GM04504 (cell line): ENCODE measurements at places on chromosomes 12 and 14.

- no peak for DNase-seq
These were observed 259.7 kb downstream of the NELL2 start for GRCh38 chr12:44616402-44616801.

GRCh38 chr12:75623631-75624154 lies 112.3 kb upstream of the KRR1 start:
- no peak for DNase-seq

DNA sequence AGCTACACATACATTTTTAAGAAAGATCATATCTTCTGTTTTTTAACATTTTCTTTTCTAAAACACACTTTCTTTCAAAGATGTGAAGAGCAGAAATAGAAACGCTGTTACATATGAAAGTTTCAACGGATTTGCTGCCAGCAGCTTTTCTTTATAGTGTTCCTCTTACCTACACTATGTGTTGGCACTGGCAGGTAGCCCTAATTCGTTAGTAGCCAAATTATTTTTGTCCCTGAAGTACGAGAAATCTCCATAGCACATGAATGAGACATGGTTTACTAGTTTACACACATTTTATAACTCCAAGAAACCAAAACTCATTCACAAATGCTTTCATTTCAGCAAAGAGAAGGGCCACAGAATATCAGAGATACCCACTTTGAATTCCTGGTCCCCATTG lies 6.6 kb downstream of the SOX5 start:
- no peak for DNase-seq

GRCh38 chr14:101193845-101194372 lies 290.4 kb upstream of the RTL1 start:
- no peak for DNase-seq

- DNase-seq: peak; percentile 80
These were observed 19.4 kb upstream of the LIMA1 start for GRCh38 chr12:50302686-50303085.

DNA sequence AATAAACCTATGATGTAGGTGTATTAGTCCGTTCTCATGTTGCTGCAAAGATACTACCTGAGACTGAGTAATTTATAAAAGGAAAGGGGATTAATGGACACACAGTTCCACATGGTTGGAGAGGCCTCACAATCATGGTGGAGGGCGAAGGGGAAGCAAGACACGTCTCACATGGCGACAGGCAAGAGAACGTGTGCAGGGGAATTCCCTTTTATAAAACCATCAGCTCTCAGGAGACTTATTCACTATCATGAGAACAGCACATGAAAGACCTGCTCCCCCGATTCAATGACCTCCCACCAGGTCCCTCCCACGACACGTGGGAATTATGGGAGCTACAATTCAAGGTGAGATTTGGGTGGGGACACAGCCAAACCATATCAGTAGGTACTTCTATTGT lies 58.7 kb upstream of the DICER1 start:
- DNase-seq: no peak

DNA sequence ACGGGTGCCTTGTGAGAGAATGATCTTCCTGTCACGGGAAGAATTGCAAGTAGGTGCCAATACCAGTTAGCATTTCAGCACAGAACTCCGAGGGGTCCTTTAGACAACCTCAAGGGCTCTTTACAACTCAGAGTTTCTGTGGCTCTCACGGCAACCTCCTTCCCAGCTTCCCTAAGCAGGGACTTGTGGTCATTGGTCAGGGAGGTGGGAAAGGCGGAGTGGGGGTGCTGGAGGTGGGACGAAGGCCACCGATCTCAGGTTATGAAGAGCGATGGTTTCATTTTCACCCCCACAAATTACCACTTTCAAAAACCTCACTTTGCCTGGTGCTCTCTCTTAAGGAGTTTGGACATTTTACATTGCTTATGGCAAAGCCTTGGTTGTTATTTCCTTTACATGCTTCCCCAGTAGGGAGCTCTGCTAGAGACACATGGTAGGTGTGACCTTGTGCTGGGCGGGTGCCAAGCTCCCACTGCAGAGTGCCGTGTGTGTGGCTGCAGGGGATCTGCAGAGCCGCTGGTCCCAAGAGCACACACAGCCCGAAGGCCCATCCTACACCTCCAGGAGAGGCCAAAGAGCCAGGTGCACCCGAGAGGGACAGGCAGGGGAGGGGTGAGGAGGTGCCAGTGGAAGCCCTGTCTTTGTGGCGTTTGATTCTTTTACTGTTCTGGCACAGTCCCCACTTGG lies 21.4 kb downstream of the BCL2L14 start:
- no peak for DNase-seq

DNA sequence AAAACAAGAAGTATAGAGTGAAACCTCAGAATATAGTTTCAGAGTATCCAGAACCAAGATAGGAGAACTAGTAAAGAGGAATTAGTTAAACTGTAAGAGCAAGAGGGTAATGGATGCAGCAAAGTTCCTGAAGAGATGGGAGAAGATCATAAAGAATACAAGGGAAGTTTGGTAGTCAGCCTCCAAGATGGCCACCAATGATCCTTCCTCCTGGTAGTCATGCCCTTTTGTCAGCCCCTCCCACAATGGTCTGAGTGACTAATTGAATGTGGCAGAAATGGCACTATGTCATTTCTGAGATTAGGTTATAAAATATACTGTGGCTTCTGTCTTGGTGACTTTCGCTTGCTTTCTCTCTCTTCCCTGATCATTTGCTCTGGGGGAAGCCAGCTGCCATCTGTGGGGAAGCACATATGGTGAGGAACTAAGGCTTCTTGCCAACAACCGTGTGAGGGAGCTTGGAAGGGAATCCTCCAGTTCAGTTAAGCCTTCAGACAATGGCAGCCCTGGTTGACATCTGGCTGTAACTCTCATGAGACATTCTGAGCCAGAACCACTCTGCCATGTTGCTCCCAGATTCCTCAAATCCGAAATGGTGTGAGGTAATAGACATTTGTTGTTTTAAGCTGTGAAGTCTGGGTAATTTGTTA lies 55.3 kb upstream of the AMN1 start:
- no peak for DNase-seq

DNA sequence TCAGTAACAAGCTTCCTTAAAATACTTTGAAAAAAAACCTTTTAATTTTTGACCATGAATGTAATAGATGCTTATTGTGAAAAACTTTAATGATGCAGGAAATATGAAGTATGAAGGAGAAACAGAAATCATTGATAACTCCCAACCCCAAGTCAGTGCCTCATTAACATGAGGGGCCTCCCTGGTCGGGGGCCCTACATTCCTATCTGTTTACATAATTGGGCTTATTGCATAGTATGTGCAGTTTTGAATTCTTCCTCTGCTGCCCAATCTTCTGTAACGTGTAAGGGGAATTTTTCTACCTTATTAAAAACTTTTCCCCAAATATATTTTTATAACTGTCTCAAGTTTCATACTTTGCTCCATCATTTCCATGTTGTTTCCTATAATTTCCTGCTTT lies 63.0 kb downstream of the SLC25A47 start:
- DNase-seq: no peak

GRCh38 chr12:99713946-99714520 lies 66.5 kb downstream of the GARIN6 start:
- DNase-seq: no peak

DNA sequence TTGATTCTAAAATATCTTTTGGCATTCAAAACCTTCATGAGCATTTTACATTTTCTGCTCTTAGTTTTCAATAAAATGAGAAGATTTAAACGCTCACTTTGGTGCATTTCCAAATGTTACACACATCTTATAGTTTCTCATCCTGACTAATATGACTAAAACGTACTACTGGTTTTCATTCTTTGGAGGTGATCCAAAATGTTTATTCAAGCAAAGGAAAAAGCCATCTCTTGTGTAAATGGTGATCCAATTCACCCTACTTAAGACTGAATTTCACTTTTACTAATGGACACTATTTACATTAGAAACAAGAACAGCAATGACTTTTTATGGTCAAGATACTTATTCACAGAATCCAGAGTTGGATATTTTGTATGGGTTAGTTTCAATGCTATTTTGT lies 86.6 kb downstream of the KITLG start:
- no peak for DNase-seq

- no peak for DNase-seq
These were observed 660.8 kb downstream of the TMEM121 start for GRCh38 chr14:106187216-106187615.

DNA sequence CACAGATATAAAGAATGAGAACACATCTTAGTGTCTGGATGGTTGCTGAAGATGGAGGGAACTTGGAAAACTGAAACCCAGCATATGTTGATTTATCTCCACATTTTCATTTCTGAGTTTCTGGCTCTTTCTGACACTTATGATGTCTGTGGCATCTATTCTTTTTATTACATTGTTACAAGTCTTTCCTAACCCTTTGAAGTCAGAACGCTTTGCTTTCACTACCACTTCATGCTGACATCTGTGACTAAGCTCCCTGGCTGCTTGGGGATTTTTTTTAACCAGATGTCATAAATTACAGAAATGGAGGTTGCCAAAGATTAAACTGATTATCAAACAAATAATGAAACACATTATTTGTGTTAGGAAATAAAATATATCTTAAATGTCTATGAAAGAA lies 188.7 kb downstream of the KITLG start:
- peak; percentile 76 for DNase-seq

DNA sequence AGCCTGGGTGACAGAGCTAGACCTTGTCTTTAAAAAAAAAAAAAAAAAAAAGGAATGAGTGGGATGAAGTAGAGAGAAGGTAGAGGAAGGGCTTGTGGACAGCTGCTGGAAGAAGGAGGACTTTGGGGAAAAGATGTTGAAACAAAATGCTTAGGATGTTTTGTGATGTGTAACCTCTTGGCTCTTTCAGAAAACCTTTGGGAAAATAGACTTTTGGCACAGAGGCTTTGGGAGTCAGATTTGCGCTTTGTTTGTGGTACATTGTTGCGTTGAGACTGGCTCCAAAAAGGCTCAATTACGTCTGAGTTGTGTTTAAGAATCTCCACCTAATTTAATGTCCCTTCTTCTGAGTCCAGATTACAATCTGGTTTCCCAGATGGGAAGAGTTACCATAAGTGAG lies 32.9 kb upstream of the SPTLC2 start:
- no peak for DNase-seq

DNA sequence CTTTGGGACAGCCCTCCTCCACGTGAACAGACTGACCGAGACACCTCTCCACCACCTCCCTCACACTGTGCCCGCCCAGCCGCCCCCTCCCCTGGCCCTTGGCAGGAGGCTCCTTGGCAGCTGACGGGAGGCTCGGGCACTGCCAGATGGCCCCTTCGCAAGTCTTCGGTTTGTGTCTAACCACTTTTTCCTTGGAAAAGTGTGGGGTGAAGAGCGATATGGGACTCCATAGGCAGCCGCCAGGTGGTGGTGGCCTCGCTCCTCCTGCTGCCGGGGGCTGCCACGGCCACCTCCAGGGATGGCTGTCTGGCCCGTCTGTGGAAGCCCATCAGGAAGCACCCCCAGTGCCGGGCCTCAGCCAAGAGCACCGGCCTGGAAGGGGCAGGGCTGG lies 58.7 kb downstream of the LRCOL1 start:
- no peak for DNase-seq

DNA sequence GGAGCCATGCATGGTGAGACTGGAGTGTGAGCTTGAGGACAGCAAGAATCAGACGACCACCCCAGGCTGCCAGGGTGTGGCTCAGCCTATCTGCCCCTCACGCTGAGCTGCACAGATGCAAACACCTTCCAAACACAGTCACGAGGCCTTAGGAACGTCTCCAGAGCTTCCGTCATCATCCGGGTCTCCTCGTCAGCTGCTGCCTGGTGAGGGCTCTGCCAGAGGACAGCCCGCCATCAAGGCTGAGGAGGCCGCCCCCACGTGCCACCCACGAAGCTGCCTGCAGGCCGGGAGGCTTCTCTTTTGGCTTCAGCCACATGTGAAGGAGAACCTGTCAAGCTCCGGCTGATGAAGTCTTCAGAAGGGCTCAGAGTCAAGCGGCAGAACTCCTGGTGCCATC lies 13.4 kb downstream of the DDX51 start:
- DNase-seq: no peak

GRCh38 chr12:99984271-99985128 lies at the start of gene ANKS1B:
TSS of gene ANKS1B (minus strand) at chr12:99984936. CDS start at chr12:99984237, 699 bp downstream.
- DNase-seq: no peak

DNA sequence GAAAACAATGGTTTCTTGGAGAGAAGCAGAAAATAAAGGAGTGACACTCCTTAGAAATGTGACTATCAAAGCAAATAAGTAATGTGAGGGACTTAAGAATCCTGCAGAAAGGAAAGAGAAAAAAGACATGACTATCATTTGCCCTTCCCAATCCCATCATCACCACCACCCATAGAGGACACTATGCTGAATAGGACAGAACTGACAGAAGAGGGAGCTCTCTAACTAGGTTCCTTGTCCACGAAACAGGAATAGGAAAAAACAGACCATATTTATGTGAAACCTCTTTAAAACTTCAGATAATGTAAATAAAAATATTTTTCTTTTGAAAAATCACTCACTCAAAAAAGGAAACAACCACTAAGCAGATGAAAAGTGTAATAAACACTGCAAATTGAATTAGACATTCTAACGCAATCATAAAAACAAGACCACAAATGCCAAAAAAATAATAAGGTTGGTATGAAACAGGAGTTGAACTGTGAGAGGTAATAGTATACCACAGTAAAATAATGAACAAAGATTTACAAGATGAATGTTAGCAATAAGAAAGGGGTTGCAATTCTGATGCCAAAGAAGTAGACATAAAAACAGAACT lies 24.1 kb downstream of the KLRD1 start:
- peak; percentile 20 for DNase-seq

DNA sequence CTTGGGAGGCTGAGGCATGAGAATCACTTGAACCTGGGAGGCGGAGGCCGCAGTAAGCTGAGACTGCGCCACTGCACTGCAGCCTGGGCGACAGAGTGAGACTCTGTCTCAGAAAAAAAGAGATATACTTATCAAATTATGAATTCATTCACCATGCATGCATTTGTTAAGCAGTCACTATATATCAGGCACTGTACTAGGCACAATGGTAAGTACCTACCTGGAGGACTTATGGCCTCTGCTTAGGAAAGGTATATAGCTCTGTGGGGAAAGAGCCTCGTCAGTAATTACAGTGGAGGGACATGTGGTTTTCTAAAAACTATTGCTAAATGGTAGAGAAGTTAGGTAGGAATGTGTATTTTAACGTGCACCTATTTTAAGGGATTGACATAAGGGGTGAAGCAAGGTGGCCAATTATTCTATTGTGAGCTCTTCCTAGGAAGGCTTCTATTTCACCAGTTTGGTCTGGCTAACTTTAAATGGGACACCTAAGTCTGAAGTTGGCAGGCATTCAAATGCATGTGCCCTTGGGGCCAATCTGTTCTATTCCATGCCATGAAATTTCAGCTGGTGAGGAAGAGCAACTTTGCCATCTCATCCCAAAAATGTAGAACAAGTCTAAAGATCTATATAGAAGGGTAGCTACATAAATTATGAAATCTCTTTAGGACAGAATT lies 15.0 kb downstream of the TCP11L2 start:
- DNase-seq: no peak

DNA sequence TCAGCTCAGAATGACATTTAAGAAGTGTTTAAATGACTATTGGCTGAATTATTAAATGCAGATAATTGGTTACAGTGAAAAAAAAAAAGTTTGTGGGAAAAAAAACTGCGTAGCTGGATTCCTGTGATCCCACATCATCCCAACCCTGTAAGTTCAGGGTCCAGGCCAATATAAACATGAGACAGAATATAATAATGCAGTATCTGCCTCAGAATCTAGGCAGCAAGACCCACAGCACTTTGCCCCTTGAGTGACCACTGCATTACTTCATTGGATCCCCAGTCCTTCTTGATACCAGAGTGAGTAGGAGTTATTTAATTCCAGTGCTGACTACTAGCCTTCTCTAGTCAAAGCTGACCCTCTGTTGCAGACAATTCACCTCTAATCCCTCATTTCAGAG lies 272.6 kb downstream of the CCER1 start:
- DNase-seq: no peak

GRCh38 chr14:89641495-89642175 lies 224.6 kb upstream of the FOXN3 start:
- no peak for DNase-seq
